NCI-H446 treated with DMSO at 0.1 percent for 48 hours (cell line): ENCODE measurements at places on chromosomes 12 and 14.

GRCh38 chr12:22722081-22722480 is 97.1 kb downstream of the ETNK1 start:
- DNase-seq = no peak

DNA sequence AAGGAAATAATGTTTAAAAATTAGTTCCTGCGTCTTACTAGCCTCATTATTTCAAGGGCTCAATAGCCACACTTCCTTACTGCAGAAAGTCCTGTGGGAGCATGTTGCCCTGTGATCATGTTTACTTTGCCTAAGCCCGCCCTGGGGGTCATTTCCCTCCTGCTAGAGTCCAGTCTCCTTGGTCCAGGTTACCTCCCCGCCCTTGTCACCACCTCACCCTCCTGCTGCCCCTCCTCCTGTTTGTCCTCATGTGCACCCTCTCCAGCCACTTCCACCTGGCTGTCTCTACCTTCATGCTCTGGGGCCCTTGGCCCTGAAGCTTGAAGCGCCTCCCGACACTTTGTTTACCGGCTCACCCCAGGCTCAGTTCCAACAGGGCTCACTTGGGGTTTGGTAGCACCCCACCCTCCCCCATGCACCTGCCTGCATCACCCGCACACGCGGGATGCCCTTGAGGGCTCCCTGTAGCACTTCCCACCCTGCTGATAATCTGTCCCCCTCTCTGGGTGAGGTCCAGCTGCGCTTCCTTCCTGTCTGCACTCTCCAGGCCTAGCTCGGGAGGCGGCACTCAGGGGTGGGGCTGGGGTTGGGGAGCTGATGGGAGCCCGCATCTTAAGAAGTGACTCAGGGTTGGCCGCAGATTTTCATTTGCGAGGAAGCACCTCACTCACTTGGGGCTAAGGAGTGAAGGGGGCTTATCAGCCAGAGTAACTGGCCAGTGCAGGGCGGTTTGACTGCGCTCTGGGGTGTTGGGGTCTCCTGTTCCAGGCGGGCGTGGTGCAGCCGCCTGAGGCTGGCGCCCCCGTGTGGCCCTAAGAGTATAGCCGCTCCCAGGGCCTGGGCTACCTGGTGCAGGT is 40.1 kb downstream of the SMIM41 start:
- DNase-seq = no peak

DNA sequence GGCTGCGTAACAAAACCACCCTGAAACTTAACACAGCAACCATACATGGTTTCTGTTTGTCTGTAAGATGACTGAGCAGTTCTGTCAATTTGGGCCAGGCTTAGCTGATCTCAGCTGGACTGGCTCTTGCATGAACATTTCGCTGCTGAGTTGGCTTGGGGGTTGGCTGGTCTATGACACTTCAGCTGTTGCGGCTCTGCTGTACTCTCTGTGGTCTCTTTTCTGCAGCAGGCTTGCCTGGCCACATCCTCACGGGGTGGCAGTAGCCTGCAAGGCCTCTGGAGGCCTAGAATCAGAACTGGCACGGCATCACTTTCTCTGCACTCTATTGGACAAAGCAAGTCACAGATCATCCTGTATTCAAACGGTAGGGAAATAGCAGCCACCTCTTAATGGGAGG is 216.2 kb downstream of the BCL11B start:
- DNase-seq = no peak

DNA sequence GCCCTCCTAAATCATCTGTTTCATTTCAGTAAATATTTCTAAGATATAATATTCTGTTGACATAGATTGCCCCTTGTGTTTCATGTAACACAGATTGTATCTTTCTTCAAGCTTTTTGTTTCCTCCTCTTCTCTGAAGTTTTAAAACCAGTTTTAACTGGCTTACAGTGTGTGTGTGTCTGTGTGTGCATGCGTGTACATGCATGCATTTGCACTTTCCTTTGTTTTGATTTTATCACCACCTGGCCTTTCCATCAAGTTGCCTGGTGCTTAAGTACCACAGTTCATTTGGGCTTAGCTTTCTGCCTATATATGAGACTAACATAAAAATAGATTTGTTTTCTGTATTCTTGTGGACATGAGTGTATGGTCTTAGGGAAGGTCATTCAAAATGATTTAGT is 31.9 kb downstream of the ETNK1 start:
- no peak for DNase-seq

GRCh38 chr14:69328317-69328716 is 68.4 kb downstream of the GALNT16 start:
- DNase-seq = no peak

DNA sequence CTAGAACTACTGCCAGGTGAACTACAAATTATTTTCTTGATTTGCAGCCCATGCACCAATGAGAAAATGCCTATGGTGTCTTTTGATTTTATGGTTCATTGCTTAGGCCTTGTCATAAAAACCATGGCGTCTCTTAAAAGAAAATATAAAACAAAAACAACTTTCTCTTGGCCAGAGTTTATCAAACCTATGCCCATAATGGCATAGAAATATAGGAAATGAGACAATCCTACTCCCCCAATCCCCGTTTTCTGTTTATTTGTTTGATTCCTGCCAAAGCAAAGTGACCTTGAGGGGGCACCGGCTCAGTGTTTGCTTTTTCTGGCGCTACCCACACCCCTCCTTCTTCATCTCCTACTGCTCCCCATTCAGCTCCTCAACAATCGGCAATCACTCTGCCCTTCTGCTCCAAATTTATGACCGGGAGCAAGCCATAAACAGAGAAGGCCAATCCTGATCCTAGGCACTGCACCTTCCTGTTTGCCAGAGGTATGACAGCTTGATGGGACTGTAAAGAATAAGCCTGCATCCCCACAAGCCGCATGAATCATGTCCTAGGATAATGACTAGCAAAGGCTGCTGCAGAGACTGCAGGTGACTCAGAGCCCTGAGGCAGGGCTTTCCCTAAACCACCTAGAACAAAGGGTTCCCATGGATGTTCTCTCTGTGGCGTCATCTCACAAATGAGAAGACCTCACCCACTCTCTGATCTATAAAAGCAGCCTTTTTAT is 874.9 kb downstream of the NRXN3 start:
- no peak for DNase-seq
